ENCODE measurements at places on chromosomes 2 and 18. TPM values are rescaled to one million over a fixed set of nuclear protein-coding genes. Genes with fewer than 3 reads are reported as not detected.

MPPE1 gene
- 30.7 TPM for total RNA-seq

ING5 gene
- 34.4 TPM for total RNA-seq

NTSR2 gene
- not detected for total RNA-seq

GRCh38 chr2:53096351-53096750 lies 671.3 kb upstream of the CHAC2 start:
- no peak overlapping the region for H3K4me3 ChIP-seq
- no peaks in the 10 kb centered on the region for H3K36me3 ChIP-seq
- no peaks in the 10 kb centered on the region for H3K4me1 ChIP-seq
- H3K27ac ChIP-seq = no peak overlapping the region
- no peak for DNase-seq

- peaks cover 21% of the 10 kb centered on the region for H3K4me1 ChIP-seq
- DNase-seq = no peak
- H3K36me3 ChIP-seq = no peaks in the 10 kb centered on the region
Observed at GRCh38 chr18:68725346-68725745, 10.4 kb upstream of the TMX3 start.

- no peaks in the 10 kb centered on the region for H3K36me3 ChIP-seq
- H3K27ac ChIP-seq = no peak overlapping the region
- H3K4me1 ChIP-seq = no peaks in the 10 kb centered on the region
- H3K27me3 ChIP-seq = no peaks in the 10 kb centered on the region
Observed at GRCh38 chr2:18961991-18962421, 372.6 kb upstream of the NT5C1B start.

- no peak overlapping the region for H3K4me3 ChIP-seq
- H3K27ac ChIP-seq = no peak overlapping the region
- H3K27me3 ChIP-seq = no peaks in the 10 kb centered on the region
- DNase-seq = no peak
- peaks cover 4% of the 10 kb centered on the region for H3K4me1 ChIP-seq
- H3K36me3 ChIP-seq = no peaks in the 10 kb centered on the region
Observed at GRCh38 chr18:22524783-22525182, 107.1 kb upstream of the CTAGE1 start.

DNA sequence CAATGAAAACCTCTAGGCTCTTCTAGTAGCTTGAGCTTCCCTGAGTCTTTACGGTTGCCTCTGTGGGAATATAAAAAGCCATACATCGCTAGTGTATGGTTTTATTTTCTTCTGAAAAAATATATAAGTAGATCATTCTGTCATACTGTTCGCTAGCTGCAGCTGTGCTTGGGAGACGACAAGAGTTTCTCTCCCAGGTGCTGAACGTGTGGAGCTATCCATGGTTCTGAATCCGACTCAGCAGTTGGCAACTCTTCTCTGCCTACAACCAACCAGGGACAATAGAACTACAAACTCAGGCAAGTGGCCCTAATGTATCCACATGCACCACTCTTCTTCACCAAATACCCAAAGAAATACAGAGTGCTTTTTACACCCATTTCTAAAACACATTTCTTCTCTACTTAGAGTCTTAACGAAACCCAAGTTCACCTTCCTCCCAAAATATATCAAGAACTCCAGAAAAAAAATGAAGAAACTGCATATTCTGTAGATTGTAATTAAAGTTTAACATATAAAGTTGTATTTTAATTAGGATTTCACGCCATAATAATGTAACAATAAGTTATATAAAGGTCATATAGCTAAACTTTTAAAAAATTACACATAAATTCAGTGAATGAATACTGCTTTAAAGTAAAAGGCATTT lies 2.2 kb upstream of the KCNH7 start:
- no peaks in the 10 kb centered on the region for H3K27me3 ChIP-seq
- no peak overlapping the region for H3K4me3 ChIP-seq
- H3K4me1 ChIP-seq = no peaks in the 10 kb centered on the region
- H3K36me3 ChIP-seq = no peaks in the 10 kb centered on the region
- peak; percentile 69 for DNase-seq

Data from Karpas-422 (cell line).